LHCN-M2 (cell line): ENCODE measurements at places on chromosomes 5 and 9. TPM values are rescaled to one million over a fixed set of nuclear protein-coding genes. Genes with fewer than 3 reads are reported as not detected.

KYAT1 gene
- total RNA-seq: 9.6 and 9.8 TPM in 2 replicates

LRSAM1 gene
- total RNA-seq: 7.4 and 7.9 TPM in 2 replicates

SPTAN1 gene
- 169 and 208 TPM in 2 replicates for total RNA-seq

ZNF189 gene
- 12.1 and 14.6 TPM in 2 replicates for total RNA-seq

ZNF474 gene
- 0.40 TPM in 1 of 2 replicates, not detected in the other for total RNA-seq

FOXI1 gene
- total RNA-seq: not detected in 2 replicates

FUBP3 gene
- total RNA-seq: 49.1 and 51.9 TPM in 2 replicates

RAB3C gene
- total RNA-seq: not detected in 2 replicates

RASGEF1C gene
- not detected in 2 replicates for total RNA-seq

ISCA1 gene
- total RNA-seq: 39.2 and 41.2 TPM in 2 replicates

ZBTB6 gene
- 12.0 and 14.2 TPM in 2 replicates for total RNA-seq

GLRA1 gene
- total RNA-seq: not detected in 2 replicates
